Activated T-cell treated with anti-CD3 and anti-CD28 coated beads, Interleukin-2, amount 50 U/mL, for 4 hours (primary cell): ENCODE measurements at places on chromosomes 7 and 10.

DNA sequence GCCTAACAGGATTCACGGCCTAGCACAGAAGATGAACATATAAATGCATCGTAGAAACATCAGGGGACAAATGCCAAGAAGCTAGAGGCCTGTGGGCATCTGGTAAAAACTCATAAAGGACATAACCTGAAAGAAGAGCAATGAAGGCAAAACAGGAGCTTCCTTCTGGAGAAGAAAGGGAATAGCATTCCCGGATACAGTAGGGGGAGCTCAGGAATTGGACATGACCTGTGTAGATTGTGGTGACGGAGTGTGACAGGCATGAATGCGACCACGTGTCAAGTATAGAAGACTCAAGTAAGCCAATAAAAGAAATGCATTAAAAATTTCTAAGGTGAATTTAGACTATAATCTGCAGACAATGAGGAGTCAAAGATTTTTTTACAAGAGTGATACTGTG, 270.1 kb downstream of the AGMO start:
- no peak for DNase-seq

GRCh38 chr10:59708816-59709394, 745 bp downstream of the SLC16A9 start:
- DNase-seq, result no peak

DNA sequence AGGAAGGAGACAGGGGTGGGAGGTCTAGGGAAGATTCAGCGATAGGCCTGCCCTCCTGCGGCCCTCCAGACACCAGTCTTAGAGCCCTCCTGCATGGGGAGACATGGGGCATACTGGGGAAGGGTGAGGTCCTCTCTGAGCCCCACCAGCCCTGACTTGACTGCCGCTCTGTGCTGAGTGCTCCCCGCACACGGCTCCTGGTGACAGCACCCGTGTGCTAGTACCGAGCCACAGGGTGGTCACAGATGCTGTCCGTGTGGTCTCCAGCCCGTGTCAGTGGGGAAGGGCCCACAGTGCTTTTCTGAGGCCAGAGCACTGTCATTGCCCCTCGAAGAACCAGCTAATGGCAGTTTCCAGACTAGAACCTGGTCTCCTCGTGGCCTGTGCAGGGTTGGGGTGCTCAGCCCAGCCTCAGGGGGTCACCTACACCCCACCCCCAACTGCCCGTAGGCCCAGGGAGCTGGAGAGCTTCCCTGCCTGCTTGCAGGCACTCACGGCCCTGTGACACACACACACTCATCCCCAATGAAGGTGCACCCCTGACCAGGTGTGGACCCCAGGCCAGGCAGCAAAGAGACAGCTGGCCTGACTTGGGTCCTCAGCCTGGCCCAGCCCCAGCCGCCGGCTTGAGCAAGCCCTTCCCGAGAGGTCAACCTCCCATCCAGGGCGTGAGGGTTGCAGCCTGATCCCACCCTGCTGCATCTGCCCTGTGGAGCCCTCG, 86.0 kb upstream of the RET start:
- DNase-seq, result no peak

DNA sequence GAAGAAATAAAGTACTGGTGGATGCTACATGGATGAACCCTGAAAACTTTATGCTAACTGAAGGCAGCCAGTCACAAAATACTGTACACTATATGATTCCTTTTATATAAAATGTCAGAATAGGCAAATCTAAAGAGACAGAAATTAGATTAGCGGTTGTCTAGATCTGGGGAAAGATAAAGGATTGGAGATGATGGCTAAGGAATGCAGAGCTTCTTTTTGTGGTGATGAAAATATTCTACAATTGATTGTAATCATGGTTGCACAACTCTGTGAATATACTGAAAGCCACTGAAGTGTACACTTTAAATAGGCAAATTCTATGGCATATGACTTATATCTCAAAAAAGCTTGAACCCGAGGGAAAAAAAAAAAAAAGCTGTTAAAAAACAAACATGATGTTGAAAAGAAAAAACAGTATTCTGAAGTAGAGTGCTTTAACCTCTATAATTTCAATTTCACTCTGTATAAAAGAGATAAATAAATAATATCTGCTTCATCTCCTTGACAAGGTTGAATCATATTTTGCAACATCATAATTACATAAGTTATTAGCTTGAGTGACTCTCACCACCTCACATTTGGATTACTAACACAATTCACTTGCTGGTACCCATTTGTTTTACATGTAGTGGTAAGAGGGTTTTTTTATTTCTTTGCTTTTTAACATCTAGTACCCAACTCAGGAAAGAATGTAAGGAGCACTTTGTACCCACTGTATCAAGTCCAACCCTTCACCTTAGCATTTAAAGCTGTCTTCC, 2.8 kb upstream of the GNAI1 start:
- DNase-seq, result no peak

GRCh38 chr10:102608487-102608886, 35.8 kb upstream of the TRIM8 start:
- no peak for DNase-seq

- no peak for DNase-seq
These were observed 26.7 kb downstream of the ZSCAN25 start for GRCh38 chr7:99643464-99643863.

GRCh38 chr7:64747802-64748201, 46.4 kb upstream of the ZNF138 start:
- DNase-seq, result no peak

DNA sequence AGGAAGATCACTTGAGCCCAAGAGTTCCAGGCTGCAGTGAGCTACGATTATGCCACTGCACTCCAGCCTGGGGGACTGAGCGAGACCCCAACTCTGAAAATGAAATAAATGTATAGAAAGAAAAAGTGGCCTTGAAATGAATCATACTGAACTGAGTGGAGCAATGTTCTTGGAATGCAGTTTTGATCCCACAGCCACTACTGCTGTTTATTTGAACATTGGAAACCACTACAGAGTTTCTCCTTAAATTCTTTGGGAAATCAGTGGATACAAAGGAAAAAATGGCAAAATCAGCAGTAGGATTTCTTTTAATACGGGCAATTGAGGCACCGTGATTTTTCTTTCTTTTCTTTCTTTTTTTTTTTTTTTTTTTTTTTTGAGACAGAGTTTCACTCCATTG, 637.4 kb downstream of the GALNT17 start:
- DNase-seq, result no peak

DNA sequence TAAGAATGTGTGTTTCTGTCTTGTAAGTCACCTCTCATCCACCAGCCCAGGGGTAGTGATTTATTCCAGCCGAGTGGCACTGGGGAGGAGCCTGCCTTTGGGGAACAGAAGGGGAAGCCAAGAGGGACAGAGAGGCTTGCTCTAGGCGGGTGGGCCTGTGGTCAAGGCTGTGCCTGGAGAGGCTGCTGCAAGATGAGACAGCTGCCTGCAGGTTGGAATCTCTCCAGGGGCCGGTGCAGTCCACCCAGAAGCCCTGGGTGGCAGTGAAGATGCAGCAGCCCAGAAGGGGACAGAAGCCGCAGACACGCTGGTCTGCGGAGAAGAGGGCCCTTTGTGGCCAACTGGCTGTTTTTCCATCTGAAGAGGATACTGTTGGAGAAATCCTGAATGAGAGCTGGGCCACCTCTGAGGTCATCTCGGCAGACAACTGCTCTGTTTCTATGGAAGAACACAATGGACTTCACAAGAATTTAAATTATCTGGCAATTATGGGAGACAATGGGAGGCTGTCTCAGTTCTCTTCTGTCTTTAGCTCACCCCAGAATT, 175.7 kb downstream of the GFRA1 start:
- DNase-seq, result no peak

- DNase-seq, result no peak
These were observed 283.6 kb downstream of the BICC1 start for GRCh38 chr10:58796242-58796641.

- DNase-seq, result no peak
These were observed 261.6 kb downstream of the SKIDA1 start for GRCh38 chr10:21263839-21264238.

GRCh38 chr7:116689790-116690259, 17.8 kb downstream of the MET start:
- no peak for DNase-seq

DNA sequence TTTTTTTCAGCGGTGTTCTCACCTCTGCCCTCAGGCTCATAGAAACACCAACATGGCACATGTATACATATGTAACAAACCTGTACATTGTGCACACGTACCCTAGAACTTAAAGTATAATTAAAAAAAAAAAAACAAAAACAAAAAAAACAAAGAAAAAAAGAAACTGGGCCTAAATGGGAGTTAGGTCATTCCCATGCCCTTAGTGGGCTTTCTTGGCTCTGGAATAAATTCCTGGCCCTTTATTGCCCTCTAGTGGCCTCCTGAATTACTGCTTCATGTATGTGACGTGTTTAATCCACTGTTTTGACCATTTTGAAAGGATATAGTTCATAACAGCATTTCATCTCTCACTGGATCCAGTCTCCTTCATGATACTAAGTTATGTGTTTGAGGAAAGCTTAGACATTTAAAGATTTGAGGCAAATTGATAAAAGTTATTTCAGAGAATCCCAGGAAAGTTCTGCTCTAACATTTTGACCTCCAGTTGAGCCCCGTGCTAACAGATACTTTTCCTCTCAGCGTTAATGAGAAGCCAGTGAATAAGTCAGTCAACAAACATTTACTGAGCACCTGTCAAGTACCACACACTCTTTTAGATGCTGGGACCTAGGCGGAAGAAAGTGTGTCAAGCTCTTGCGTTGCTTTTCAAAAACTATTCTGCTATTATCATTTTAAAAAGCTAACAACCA, 54.7 kb upstream of the SYPL1 start:
- no peak for DNase-seq

DNA sequence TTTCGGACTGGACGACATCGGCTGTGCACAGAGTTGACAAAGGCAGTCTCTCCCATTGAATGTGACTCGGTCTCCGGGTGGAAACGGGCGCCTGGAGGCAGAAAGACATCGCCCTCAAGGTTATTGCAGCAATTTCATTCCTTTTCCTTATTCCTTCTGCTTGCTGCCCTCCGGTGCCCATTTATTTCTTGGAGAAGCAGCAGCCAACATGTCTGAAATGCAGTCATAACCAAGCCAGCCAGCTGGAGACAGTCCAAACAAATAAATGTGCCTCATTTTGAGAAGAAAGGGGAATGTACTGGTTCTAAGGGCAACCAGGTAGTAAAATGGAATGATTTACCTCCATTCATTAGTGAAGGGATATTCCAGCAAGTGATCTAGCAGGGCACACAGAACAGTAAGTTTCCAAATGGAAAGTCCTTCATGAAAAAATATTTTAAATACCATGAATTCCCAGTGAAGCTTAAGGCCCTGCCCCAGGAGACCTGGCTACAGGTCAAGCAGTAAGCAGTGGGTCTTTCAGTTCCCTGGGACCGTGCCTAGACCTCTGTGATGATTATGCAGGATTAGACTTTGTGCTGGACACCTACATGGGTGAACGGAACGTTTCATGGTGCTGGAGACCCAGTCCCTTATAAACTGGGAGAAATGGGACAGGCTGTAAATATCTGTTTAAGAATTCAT, 86.6 kb downstream of the ABLIM1 start:
- no peak for DNase-seq

DNA sequence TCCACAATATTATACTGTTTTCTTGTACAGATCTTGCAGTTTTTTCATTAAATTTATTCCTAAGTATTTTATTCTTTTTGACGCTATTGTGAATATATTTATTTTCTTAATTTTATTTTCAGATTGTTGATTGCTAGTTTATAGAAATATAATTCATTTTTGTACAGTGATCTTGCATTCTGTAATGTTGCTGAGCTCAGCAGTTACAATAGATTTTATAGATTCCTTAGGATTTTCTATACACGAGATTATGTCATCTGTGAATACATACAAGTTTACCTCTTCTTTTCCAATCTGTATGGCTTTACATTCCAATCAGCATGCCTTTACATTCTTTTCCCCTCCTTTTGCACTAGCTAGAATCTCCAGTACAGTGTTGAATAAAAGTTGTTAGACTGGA, 130.0 kb downstream of the C1GALT1 start:
- DNase-seq, result no peak

DNA sequence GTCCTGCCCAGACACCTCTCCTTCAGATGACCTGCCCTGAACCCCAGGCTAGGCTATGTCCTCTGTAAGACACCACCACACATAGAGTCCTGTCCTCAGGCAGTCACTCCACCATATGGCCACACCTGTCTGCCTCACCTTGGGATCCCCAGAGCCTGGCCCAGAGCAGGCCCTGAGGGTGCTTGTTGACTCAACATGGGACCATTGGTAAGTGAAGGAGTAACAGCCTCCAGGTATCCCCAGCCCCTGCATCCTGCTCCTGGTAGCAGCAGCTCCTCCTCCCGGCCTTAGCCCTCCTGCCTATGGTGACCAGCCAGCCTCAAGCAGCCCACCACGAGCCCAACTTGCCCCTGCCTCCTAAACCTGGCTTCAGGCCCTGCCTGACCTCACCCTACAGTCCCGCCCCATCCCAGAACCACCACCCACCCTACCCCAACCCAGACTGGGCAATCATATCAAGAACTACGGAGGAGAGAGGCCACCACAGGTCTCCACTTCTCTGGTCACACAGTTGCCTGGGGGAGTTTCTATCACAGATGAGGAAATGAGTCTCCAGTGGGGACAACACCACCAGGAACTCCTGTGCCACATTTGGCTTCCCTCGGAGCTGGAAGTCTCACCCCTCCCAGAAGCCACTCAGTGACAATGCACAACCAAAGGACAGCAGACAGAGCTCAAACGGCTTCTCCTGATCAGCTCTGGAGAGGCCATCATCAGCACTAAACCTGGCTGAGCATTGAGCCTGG, 136.6 kb downstream of the GRID1 start:
- no peak for DNase-seq

GRCh38 chr10:124903111-124903510, 38.8 kb upstream of the ZRANB1 start:
- DNase-seq, result no peak

DNA sequence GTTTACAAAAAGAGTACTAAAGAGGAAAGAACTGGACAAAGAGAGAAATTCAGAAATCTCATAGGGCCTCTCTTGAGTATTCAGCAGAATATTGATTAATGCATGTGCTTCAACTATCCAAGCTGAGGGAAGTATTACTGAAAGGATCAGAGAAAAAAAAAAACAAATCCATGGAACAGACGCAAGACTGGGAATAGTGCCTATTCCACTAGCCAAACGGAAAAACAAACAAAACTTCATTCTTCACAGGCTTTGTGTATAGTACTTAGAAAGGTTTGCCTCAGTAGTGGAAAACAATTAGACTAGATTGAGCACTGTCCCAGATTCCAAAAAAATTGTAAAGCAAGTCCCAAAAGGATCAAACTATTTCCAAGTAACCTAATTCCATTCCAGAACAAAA, 106.2 kb downstream of the TFEC start:
- DNase-seq, result no peak

- no peak for DNase-seq
These were observed 1583.6 kb upstream of the LRRTM3 start for GRCh38 chr10:65342245-65342644.

DNA sequence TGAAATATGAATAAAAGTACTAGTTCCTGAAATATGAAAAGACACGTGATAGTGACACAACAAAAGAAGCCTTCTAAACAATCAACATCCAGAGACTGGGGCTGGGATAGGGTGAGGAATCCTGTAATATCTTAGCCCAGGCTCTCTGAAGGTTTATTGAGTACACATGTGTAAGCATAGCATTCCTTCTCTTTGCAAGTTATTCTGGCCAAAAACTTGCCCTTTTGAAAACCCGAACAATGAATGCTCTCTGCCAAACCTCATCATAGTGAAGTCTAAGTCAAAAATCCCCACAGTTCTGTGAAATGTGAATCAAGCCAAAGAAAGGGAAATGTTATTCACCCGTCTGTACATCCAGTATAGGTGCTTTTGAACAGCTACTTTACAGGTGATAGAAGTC, 11.6 kb downstream of the SEMA3D start:
- no peak for DNase-seq

- DNase-seq, result no peak
These were observed 68.9 kb downstream of the MYOF start for GRCh38 chr10:93413252-93413689.

- DNase-seq, result no peak
These were observed 234.6 kb upstream of the CCDC6 start for GRCh38 chr10:60140651-60141632.
